Aortic smooth muscle cell (primary cell): ENCODE measurements at places on chromosomes 11 and 22. TPM values are rescaled to one million over a fixed set of nuclear protein-coding genes. Genes with fewer than 3 reads are reported as not detected.

Gene MUC2
- total RNA-seq: not detected in 2 replicates

Gene GLB1L3
- not detected in 2 replicates for total RNA-seq

Gene MCHR1
- total RNA-seq: 0.13 and 0.25 TPM in 2 replicates

Gene TMEM191C
- total RNA-seq: 2.9 and 3.0 TPM in 2 replicates

Gene DBX1
- not detected in 2 replicates for total RNA-seq

Gene CARD18
- not detected in 2 replicates for total RNA-seq

Gene SEPTIN3
- not detected in 2 replicates for total RNA-seq

Gene PDGFB
- 1.1 and 1.3 TPM in 2 replicates for total RNA-seq

Gene SAA2
- not detected in 2 replicates for total RNA-seq

Gene ART1
- not detected in 2 replicates for total RNA-seq

Gene SUSD2
- 17.5 and 18.1 TPM in 2 replicates for total RNA-seq

Gene SORL1
- 0.66 and 2.0 TPM in 2 replicates for total RNA-seq

Gene UPK2
- total RNA-seq: not detected in 2 replicates

Gene MYBPC3
- total RNA-seq: not detected in 2 replicates

Gene POU2AF1
- not detected in 2 replicates for total RNA-seq
